ENCODE measurements at places on chromosomes 3 and 15.

- peak; percentile 85 for DNase-seq
Observed at GRCh38 chr15:63945007-63945788, 101.1 kb downstream of the DAPK2 start.

- DNase-seq, result no peak
Observed at GRCh38 chr3:152243721-152244516, 24.8 kb upstream of the MBNL1 start.

DNA sequence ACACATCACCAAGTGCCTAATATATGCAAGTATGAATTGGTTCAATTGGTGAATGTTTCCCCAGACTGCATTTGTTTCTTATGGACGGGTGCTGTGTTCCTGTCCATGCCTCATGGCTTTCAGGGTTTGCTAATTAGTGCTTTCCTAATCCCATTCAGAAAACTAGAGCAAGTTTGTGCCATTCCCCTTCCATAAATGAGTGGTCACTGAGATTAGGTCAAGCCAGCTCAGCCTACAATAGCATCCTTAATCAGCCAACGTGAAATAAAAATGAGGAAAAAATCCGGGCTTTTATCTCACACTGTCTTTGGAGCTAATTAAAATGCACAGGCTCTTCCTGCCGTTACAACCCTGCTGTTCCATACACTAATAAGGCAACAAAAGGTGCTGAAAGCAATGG, 788.8 kb downstream of the ROBO1 start:
- DNase-seq, result no peak

GRCh38 chr3:117748131-117748530, 1038.6 kb downstream of the TUSC7 start:
- DNase-seq, result no peak

DNA sequence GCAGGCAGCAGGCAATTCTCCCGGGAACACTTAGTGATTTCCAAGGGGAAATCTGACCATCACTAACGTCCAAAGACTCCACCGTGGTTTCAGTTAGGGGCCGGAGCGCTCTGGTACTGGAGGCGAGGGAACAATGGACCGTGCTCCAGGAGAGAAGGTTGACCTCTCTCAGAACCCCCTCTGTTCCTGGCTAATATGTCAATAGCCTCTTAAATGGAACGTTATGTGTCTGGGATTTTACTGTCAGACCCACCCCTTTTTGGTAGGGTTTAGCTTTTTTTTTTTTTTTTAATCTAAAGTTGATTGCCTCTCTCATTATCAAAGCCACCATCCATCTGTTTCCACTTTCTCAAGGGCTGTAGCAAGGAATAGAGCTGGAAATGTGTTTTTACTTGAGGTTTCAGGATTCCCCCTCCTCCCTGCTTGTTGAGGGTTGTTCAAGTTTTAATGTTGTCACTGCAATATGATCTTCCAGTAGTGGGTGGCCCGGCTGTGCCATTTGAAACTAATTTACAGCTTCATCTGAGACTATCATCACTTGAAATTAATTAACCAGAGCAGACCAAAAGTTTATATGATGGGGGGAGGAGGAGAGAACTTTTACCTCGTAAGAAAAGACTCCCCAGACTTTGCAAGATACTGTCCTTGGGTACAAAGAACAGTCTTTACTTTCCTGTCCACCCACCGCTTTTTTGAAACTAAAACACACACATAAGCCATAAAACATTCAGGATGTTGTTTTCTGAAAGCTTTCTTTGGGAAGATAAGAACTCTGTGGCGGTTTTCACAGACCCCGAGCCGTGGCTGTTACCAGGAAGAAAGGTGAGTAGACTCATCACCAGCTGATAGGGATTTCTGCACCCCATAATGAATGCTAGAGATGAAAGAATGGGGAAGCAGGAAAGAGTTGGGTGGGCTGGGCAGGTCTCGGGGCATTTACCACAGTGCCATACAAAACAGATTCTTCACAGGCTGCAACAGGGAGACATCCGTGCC, 187.8 kb downstream of the UACA start:
- DNase-seq, result peak; percentile 40

DNA sequence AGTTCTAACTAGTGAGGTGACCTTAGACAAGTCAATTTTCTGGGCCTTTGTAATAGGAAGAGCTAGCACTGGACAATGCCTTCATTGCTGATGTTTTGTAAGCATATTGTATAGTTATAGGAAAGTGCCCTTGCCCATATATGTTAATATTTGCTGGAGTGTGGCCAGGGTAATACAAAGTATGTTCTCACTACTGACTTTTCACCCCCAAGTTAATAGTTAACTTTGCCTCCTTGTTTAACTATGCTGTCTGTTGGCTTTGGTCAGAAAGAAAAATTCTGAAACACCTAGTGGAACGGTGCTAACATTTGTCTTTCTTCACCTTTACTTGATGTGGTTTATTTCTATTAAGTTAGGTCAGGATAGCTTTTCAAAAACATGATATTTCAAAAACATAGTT, 287.4 kb upstream of the CTNNB1 start:
- DNase-seq, result no peak

All from AG20443 (cell line).